ENCODE measurements at places on chromosomes 6 and 20. TPM values are rescaled to one million over a fixed set of nuclear protein-coding genes. Genes with fewer than 3 reads are reported as not detected.

Gene MROH8
- total RNA-seq, result 2.0 TPM

Gene SLC17A4
- not detected for total RNA-seq

Gene VSTM2L
- not detected for total RNA-seq

Gene ARFGEF2
- 24.1 TPM for total RNA-seq

Gene ZBTB46
- total RNA-seq, result 0.21 TPM

Gene TNFRSF21
- 0.10 TPM for total RNA-seq

Gene NHLRC1
- 0.13 TPM for total RNA-seq

Gene SLPI
- total RNA-seq, result not detected

Gene PPP1R16B
- 60.9 TPM for total RNA-seq

Gene SIRPA
- 0.86 TPM for total RNA-seq

Gene EMILIN3
- total RNA-seq, result not detected

Measured in T-helper 17 cell (primary cell).